ENCODE measurements at places on chromosomes 1 and 21.

- DNase-seq: no peak
Observed at GRCh38 chr1:69592341-69592740, 24.6 kb downstream of the LRRC7 start.

DNA sequence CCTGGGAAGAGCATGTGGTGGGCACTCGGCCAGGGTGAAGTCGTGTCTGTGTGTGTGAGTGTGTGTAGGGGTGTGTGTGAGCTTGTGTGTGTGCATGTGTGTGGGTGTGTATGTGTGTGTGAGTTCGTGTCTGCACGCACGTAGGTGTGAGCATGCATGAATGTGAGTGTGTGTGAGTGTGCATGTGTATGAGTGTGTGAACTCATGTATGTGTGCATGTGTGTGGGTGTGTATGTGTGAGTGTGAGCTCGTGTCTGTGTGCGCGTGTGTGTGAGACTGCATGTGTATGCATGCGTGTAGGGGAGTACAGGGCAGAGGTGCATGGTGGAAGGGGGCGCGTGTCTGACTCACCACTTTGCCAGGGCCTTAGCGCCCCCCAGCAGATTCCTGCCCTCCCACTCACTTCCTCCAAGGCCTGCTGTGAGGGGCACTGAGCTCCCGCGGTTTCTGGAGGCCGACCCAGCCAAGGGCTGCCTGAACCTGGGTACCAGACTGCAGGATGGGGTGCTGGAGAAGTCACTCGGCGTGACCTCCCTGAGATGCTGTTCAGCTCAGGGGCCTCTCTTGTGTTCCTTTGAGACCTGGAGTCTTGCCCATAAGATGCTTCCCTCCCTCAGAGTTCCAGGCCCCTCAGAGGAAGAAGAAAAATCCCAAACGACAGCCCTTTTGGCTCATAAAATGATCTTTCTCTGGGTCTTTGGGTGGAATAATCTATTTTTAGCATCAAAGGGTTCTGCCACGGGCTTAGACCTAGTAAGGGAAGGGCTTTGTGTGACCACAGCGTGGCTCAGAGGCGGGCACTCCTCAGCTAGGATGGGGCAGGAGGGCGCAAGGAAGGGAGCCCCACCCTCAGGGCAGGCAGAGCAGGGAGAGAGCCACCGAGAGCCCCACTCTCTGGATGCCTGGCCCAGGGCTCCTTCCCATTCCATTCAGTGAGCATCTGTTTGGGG lies 41.1 kb upstream of the RUNX3 start:
- no peak for DNase-seq

DNA sequence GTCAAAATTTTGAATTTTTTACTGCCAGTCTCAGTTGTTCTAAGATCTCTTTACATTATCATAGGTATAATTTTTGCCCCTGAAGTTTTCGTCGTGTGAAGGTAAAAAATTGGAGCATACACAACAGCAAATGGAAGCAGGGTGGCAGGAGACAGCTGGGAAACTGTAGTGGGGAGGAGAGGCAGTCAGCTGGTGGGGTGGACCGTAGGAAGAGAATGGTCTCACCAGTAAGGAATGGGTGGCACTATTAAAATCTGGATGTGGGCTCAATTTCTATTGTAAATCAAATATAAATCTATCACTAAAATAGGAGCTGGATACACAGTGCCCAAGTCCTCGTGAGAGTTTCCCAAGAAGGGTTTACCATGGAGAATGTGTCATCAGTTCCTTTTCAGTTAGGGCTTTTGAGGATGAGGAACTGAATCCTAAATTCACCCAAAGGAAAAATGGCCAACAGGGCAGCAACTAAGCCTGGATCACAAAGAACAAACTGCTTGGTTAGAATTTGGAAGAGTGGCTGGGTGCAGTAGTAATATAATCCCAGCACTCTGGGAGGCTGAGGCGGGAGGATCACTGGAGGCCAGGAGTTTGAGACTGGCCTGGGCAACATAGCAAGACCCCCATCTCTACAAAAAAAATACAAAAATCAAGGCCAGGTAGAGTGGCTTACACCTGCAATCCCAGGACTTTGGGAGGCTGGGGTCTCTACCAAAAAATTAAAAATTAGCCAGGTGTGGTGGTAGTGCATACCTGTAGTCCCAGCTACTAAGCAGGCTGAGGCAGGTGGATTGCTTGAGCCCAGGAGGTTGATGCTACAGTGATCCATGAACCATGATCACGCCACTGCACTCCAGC lies 10.5 kb upstream of the IRF2BP2 start:
- DNase-seq: no peak

DNA sequence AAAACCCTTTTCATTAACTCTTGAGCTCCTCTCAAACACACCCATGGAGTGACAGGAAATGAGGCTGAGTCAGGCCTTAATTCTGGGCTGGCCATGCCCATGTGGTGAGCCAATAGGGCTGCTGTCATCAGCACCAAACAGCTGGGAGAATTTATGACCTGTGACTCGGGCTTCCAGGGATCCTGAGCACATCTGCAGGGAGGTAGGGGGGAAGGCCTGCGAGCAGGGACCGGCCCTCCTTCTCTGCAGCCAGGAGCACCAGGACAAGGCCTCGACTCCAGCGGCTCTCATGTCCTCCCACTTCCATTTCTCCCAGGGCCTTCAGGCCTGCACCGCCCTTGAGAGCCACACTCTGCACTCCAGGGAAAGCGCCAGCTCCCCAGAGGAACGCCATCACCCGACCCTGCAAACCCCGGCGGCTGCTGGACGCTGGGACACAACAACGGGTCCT lies 14.6 kb downstream of the RIPK4 start:
- no peak for DNase-seq

- no peak for DNase-seq
Observed at GRCh38 chr1:9151328-9151860, 22.5 kb upstream of the GPR157 start.

DNA sequence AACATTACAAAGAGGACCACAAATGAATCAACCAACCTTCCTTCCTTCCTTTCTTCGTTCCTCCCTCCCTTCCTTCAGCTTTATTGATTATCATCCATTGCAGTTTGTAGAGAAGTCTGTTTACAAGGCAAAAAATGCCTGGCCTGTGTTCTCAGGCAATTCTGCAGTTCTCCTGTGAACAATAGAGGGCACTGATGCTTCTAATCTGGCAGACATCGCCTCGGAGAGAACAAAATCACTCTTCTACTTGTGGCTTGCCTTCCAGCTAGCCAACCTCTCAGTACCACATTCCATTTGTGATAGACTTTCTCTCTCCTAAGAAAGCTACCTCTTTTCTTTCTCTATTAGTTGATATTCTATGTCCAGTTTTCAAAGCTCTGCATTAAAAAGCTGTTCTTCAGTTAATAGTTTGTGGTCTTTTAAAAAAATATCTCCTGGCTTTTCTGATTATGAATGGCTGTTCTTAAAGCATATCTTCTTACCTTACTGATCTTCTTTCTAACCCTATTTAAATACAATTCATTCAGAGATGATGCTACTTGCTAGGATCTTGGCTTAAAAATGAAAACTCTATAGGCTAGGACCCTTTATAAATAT lies 26.9 kb upstream of the ESRRG start:
- DNase-seq: no peak

DNA sequence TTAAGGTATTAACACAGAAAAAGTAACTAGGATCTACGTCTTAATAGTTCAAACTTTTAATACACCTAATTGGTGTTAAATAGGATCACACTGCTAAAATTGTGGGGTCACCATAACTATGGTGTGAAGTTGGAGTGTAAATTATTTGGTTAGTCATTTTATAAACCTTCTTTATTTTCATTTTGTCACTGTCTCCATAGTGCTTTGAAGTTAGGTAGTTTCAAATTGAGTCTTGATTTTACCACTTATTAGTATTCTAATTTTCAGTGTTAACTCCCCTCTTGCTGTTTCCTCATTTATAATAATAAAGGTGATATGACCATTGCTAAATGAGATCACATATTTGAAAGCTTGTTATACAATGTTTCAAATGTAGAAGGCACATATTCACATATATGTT lies 738.1 kb upstream of the CHRM3 start:
- no peak for DNase-seq

GRCh38 chr1:194442901-194443575 lies 1256.6 kb upstream of the B3GALT2 start:
- no peak for DNase-seq

GRCh38 chr1:225768662-225769426 lies 8.8 kb upstream of the SRP9 start:
- no peak for DNase-seq

GRCh38 chr1:34373912-34374311 lies 197.2 kb downstream of the C1orf94 start:
- no peak for DNase-seq

DNA sequence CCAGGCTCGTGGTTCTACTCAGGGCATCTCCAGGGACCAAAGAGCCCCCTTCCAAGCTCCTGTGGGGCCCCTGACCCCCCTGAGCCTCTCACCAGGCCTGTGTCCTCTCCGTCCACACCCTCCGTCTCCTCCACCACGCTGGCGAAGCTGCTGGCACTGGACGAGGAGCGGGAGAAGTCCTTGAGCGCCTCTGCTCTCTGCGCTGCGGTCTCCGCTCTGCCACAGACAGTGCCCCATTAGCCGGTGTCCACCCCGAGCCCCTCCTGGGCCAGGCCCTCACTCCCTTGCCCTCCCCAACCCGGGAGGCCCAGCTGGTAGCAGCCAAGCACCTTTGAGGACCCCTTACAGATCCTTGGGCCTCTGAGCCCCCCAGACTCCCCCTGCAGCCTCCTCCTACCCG lies 69.8 kb downstream of the RAP1GAP start:
- DNase-seq: no peak

DNA sequence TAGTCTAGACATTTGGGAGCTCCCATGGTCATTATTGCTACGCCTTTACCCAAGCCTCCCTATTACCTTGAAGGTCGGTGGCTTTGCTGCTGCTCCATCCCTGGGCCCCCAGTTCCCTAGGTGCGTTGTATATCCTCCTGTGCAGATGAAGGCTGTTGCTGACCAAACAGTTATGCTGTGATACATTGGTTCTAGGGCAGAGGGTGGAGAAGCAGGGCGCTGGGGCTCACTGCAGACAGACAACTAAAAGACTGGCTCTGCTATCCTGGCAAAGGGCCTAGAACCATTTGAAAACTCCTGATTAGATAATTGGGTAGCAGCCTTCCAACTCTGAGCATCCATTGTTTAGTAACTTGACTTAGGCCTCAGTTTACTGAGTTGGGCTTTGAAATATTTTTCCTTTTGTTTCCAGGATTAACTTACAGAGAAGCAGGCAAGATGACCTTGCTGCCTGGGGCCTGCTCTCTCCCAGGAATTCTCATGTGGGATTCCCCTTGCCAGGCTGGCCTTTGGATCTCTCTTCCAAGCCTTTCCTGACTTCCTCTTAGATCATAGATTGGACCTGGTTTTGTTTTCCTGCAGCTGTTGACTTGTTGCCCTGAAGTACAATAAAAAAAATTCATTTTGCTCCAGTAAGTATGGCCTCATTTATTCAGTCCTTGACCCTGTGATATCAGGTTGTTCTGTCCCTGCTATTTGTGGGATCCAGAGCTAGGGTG lies 15.5 kb downstream of the CHI3L2 start:
- no peak for DNase-seq

DNA sequence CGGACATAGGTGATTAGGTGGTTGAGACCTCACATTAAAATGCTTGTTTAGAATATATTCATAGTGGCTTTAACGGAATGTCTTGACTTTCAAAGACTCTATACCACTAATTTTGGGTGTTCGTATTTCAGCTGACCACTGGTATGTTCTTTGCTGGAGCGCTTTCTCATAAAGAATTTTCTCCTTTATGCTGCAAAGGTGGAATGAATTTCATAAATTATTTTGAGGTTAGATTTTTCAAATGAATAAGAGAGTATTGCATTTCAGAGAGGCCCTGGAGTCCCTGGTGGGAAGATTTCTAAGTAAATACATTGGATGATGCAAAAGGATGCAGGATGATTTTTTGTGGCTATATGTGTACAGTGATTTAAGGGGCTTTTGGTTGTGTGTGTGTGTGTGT lies 55.8 kb downstream of the HUNK start:
- no peak for DNase-seq

DNA sequence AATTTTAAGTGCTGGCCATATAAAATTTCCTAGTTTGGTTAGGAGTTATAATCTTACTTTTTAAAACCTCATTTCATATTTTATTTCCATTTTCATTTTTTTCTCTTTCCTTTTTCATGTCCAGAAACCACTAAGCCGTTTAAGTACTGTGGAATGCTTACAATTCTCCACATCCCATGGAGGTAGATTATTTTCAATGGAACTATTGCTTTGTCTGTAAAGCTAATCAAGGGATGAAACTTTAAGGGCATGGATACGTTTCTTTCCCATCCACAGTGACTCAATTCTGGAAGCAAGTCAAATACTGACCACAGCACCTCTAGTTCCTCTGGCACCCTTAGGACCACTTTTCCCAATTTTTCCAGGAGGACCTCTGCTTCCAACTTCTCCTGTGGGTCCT lies 139.1 kb upstream of the ZNHIT6 start:
- DNase-seq: no peak

DNA sequence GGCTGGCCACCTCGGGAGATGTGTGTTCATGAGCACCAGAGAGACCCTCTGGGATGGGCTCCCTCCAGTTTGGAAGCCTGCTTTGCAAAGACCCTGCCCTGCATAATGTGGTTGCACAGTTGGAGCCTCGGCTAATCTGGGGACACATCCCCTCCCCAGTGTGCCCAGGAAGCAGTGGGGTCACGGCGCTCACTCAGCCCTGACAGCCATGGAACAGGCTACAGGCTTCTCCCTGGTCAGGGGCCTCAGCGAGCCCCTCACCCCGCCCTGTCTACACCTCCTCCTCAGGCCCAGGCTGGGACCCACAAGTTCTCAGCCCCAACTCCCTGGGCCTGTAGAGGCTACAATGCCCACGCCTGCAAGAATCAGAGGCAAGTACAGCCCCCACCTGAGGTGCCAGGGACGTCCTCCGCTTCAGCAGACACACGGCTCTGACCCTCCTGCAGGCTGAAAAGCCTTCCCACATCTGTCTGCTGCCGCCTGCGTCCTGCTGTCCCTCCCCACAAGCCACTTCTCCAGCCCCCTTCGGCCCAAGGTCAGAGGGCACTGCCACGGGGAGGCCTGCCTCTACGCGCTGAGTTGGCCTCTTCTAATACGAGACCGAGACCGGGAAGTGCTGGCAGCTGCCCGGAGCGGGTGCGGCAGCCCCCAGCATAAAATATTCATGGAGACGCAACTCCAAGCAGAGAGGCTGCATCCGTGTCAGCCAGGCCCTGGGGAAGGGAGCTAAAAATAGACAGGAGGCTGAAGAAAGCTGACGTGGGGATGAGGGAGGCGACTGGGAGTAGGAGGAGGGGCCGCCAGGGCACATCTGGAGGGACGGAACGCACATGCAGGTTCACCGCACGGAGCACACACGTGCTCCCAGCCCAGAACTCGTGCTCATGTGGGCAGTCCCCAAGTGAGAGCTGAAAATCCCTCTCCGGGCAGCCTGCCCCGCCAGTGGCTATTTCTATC lies 15.2 kb upstream of the GPR153 start:
- DNase-seq: peak; percentile 48

DNA sequence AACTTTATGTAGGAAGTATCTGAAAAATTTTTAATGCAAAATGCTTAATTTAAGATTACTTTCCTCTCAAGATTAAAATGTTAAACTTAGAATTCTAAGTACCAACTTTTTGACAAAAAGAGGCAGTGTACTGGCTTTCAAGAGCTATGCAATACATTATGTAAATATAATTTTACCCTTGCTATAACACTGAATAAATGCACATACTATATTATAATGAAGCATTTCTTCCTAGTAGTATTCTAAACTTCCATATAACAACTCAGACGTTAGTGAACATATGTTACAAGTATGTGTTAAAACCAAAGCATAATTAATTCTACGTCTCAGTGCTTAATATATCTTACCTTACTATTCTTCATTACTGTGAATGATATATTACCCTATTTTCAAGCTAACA lies 58.5 kb downstream of the RGS21 start:
- DNase-seq: no peak

- no peak for DNase-seq
Observed at GRCh38 chr1:966704-967300, 520 bp downstream of the PLEKHN1 start.

Data from AG09309 (cell line).